NCI-H446 treated with DMSO at 0.1 percent for 48 hours (cell line): ENCODE measurements at places on chromosomes 7 and 10.
A peak's percentile ranks its signal among the peaks of the same experiment; 100 is the strongest.

DNA sequence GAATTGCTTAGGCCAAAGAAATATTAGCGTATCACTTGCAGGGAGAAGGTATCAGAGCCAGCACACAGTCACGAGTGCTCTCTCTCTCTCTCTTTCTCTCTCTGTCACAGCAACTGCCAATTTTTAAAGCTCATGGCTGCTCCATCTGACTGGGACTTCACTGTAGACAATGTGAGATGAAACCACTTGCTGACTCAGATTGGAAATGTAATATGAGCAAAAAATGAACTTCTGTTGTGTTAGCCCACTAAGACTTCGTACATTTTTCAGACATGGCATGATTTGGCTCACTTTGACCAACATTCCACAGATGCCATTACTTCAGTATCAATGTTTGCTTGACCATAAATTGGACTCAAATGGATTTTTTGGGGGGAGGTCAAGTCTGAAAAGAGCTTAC, 68.1 kb downstream of the DGKB start:
- peak; percentile 88 for DNase-seq

- no peak for DNase-seq
Observed at GRCh38 chr7:79893991-79894390, 240.6 kb upstream of the GNAI1 start.

GRCh38 chr10:112791447-112791846, 158.6 kb upstream of the TCF7L2 start:
- no peak for DNase-seq

GRCh38 chr10:22959292-22959691, 31.4 kb downstream of the ARMC3 start:
- no peak for DNase-seq

DNA sequence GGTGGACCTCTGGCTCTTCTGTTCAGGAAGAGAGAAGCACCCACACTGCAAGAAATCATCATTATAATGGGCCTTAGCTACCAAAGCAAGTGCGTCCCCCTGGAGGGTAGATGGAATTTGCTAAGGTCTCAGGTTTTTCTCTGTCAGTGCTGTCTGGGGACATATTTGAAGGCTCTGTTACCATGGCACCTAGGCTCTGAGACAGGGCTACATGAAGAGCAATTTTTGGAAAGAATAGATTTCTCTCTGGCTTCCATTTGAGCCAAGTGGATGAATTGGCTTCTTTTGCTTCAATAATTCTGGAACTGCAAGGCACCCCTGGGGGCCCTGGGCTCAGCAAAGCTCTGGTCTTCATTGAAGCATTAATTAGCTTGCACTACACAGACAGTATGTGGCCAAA, 349.1 kb upstream of the GALNT17 start:
- peak; percentile 40 for DNase-seq
